Left renal pelvis (tissue), 4 donors: ENCODE measurements at places on chromosomes 12 and 14. TPM values are rescaled to one million over a fixed set of nuclear protein-coding genes. Genes with fewer than 3 reads are reported as not detected.

- DNase-seq: no peak
Observed at GRCh38 chr14:56797003-56797568, 13.2 kb downstream of the OTX2 start.

DNA sequence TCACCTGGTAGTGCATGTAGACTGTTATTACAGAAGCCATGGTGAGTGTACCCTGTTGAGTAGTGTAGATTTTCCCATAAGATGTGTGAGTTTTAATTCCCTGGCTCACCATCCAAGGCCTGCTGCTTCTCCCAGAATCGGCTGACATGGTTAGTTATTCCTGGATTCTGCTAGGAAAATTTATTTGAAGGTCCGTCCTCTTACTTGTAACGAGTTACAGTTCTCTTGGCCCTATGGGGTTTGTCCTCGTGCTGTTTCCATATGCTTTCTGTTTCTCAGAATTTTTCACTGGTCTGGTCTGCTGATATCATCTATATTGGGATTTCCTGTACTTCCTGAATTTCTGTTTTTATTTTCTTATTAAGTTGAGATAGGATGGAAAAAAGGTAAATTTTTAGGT lies 423.3 kb upstream of the RGS6 start:
- no peak for DNase-seq

DNA sequence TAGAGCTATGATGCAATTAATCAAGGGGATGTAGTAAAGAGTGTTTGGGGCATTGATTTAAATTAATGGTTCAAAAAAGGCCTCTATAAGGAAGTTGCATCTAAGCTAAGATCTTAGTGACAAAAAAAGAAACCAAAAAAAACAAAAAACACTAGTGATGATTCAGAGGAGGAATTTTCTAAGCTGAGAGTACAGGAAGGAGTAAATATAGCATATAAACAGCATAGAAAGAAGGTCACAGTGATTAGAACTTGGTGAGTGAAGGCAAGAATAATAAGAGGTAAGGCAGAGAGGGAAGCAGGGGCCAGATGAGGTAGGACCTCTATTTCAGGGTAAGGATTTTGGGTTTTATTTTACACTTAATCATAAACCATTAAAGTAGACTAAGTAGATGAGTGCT lies 48.0 kb upstream of the PDZRN4 start:
- no peak for DNase-seq

DNA sequence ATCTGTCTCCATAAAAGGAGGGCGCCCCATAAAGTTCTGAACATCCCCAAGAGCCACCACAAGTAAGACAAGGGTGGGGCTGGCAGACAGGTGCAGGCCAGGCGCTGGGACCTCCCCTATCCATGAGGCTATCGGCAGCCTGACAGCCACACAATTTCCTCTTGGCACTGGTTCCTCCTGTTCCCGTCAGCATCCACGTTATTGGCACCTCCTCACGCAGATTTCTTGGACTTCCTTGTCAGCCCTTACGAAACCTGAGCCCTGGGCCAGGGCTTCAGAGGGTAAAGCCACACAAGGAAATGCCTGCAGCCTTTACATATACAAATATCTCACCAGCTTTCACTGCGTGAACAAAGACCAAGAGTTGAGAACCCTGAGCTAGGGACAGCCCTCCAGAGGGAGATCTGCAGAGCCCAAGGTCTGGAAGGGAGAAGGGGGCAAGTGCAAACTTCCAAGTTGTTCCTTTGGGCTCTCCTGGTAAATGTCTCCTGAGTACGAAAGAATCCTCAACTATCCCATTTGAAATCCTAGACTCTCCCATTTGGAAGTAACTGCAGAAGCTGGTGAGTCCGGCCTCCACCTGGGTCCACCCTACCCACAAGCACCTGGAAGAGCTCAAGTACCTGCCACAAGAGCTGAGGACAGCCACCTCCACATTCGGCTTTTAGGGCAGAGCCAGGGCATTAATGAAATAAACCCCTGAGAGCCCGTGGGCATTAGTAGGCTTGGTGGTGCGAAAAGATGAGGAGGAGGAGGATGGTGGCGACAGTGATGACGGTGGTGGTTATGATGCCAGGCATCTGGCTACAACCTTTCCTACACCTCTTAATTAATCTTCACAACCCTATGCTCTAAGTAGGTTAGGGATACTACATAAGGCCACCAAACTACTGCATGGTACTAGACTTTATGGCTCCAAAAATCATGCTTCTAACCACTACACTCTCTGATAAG lies 5.5 kb upstream of the TC2N start:
- no peak for DNase-seq

- DNase-seq: no peak
Observed at GRCh38 chr12:129276361-129277060, 423.2 kb downstream of the GLT1D1 start.

DNA sequence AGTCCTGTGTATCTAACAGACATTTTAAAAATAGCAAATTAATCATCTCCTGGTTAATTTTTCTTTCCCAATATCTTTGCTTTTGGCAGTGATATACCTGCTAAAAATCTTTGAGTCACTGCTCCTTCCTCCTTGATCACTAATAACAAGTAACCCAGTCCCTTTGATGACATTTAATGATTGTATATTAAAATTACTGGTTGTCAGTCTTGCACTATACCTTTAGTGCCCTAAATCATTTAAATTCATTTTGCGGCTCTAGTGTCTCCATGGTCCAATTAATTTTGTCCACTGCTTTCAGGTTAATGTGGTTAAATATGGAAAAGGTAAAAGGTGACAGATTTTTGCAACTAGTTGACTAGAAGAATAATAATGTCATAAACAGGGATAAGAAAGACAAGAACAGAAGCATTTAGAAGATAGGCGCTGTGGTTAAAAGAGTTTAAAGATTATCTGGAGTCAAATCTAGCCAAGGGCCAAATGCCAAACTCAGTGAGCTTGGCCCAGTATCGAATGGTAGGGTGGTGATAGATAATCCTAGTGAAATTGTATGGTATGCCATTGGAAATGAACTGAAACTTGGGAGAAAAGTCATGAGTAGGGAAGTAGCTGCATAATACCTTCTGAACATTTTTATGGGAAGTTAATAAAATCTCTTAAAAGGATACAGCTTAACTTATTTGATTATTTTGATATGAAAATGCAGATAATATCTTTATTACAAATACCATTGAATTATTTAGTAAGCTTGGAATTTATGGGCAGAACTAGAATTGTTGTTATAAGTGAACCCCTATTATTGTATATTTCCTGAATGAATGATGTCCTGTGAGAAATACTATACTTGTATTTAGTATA lies 115.0 kb downstream of the PCNX1 start:
- DNase-seq: no peak

GRCh38 chr12:44848703-44849085 lies 27.4 kb downstream of the NELL2 start:
- no peak for DNase-seq

GRCh38 chr12:122927756-122928403 lies 32.0 kb upstream of the VPS37B start:
- no peak for DNase-seq

DNA sequence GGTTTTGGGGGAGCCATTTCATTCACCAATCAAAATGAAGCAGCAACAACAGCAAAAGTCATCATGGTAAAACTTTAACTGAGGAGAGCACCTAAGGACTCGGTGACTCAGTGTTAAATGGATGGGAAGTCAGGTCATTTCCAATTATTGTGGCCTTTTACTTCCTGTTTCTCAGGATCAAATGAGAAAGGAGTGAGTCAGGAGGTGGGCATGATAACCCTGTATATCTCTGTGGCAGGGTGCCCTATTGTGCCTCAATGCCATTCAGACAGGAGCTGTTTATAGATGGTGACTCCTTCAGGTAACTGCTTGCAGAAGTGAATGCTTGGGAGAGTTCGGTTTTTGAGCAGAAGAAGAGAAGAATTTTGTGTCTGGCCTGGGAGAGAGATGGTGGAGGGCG lies 135.5 kb upstream of the CPM start:
- DNase-seq: no peak

GRCh38 chr14:96088074-96088473 lies 48.9 kb downstream of the C14orf132 start:
- no peak for DNase-seq

DNA sequence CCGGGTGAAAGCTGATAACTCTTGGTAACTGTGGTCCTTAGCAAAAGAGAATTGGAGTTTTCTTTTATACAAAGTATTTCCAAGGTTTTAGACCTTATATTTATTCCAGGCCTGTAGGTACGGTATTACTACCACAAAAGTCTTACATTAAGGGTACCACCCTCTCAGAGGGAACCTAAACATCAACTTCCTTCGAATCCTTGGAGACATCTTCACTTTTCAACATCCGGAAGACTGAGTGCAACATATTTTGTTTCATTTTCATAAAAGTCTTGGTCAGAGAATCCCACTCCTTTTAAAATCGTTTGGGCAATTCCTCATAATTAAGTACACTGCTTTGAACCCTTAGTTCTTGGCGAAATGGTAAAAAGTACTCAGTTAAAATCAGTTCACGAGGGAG lies 1.2 kb downstream of the CNOT2 start:
- DNase-seq: no peak

The CLEC1B gene
- polyA plus RNA-seq: 1.8 TPM

The FLVCR2 gene
- 8.3 TPM for polyA plus RNA-seq

The NFATC4 gene
- polyA plus RNA-seq: 62.1 TPM

The RGS6 gene
- 11.3 TPM for polyA plus RNA-seq

The HOXC12 gene
- polyA plus RNA-seq: not detected

The MGST1 gene
- polyA plus RNA-seq: 84.0 TPM

The GLT8D2 gene
- 15.5 TPM for polyA plus RNA-seq
